NCI-H2107 (cell line): ENCODE measurements at places on chromosomes 4 and X.

DNA sequence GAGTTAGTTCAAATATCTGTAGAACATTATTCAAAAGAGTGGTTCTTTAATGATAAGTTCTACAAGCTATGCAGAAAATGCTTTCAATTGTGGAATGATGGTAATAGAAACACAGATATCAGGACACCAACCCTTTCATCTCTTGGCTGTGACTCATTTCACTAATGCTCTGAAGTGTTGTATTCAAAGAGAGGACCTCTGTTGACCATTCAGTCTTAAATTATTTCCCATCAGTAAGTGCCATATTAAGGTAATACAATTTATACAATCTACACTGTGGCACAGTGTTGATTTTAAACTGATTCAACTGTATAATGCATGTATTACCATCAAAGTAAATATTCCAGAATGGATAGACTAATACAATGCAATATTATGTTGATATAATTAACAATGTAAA lies 289.0 kb upstream of the ADGRL3 start:
- DNase-seq, result no peak

DNA sequence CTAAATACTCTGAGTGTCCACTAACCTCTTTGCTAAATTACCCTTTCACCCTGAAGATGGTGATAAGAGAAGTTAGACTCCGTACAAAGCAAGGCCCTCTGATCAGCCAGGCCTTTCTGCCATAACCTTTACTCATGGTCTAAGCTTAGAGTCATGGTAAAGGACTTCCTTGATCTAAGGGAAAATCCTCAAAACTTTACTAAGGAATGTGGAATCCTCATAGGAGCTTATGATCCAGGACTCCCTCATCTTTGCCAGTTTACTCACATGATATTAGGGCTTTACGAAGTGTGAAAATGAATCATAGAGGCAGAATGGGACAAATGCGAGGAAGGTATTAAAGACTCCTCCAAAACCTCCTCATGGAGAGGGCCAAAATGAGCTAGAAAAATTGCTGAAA lies 7.9 kb upstream of the FAM13A start:
- no peak for DNase-seq

DNA sequence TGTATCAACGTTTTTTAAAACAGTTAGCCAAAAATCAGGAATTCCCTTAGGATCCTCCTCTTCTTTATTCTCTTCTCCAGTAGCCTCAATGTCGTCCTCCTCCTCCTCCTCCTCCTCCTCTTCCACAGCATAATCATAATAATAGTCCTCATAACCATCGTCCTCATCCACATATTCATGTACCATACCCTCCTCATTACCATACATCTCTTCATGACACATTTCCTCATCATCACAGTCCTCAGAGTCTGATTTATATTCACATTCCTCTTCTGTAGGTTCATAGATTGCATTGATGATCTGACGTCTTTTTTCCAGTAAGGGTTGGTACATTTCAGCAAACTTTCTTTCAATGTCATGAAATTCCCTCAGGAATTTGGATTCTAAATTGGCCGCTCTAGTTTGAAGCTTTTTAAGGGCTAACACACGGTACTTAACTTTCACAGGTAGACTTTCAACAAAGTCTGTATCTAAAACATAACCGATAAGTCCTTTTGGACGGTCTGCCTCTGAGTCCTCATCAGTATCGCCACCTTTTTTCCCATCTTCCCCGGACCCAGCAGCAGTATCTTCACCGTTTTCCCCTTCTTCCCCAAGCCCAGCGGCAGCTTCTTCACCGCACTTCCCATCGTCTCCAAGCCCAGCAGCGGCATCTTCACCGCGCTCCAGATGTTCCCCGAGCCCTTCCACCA lies 771 bp downstream of the NAP1L2 start:
- no peak for DNase-seq

GRCh38 chr4:5828005-5828391 lies 64.9 kb downstream of the CRMP1 start:
- DNase-seq, result no peak

DNA sequence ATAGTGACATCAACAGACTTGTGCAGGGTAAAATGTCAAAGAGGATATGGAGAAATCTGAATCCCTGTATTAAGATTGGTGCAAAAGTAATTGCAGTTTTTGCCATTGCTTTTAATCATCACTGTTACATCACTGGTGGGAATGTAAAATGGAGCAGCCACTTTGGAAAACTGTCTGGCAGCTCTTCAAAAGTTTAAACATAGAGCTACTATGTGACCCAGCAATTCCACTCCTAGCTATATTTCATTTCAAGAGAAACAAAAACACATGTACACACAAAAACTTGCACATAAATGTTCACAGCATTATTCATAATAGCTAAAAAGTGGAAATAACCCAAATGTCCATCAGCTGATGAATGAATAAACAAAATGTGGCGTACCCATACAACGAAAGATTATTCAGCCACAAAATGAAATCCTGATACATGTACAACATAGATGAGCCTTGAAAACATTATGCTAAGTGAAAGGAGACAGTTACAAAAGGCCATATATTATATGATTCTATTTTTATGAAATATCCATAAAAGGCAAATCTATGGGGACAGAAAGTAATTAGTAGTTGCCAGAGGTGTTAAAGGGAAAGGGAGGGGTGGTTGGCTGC lies 106.4 kb downstream of the AMELX start:
- no peak for DNase-seq

- no peak for DNase-seq
Measured at GRCh38 chr4:74054483-74055047, 16.1 kb upstream of the CXCL3 start.

DNA sequence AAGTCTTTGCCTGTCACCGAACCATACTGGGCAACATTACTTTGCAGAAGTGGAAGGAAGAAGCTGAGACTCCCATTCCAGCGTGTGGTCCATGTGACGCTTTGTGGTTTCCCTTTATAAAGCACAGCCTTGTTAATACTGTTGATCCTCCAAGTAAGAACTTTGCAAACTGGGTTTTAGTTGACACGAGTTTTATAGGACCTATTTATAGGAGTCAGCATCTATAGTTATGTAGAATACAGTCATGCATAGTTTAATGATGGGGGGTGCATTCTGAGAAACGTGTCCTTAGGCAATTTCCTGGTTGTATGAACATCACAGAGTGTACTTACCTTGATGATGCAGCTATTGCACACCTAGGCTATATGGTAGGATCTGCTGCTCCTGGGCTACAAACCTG lies 1879.4 kb upstream of the TENM3 start:
- no peak for DNase-seq

DNA sequence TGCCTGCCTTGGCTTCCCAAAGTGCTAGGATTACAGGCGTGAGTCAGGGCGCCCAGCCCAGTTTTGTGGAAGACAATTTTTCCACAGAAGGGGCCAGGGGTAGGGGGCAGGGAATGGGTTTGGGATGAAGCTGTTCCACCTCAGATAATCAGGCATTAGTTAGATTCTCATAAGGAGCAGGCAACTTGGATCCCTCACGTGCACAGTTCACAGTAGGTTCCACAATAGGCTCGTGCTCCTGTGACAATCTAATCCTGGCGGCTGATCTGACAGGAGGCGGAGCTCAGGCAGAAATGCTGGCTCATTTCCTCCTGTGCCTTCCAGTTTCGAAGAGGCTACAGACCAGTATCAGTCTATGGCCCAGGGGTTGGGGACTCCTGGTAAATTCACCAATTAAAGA lies 491.6 kb upstream of the AADAT start:
- DNase-seq, result no peak

- no peak for DNase-seq
Measured at GRCh38 chrX:19535476-19535875, 20.2 kb upstream of the MAP3K15 start.

DNA sequence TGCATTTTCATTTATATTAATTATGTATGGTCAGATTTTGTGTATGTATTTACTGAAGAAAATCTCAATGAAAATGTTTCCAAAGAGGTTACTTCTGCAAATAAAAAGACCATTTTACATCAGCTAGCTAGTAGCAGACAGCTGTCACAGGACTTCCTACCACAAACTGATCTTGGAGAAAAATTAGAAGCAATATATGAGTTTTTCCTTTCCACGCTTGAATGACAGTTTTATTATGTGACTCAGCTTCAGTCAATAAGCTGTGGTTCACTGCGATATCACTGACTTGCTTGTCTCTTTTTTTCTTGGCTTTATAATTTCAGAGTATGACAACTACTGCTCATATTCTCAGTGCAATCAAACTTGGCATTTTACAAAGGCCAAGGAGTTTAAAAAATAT lies 787.4 kb upstream of the GALNTL6 start:
- DNase-seq, result no peak

GRCh38 chr4:79395841-79396240 lies 12.2 kb downstream of the GK2 start:
- no peak for DNase-seq

- no peak for DNase-seq
Measured at GRCh38 chrX:108347800-108348199, 90.4 kb downstream of the COL4A6 start.

DNA sequence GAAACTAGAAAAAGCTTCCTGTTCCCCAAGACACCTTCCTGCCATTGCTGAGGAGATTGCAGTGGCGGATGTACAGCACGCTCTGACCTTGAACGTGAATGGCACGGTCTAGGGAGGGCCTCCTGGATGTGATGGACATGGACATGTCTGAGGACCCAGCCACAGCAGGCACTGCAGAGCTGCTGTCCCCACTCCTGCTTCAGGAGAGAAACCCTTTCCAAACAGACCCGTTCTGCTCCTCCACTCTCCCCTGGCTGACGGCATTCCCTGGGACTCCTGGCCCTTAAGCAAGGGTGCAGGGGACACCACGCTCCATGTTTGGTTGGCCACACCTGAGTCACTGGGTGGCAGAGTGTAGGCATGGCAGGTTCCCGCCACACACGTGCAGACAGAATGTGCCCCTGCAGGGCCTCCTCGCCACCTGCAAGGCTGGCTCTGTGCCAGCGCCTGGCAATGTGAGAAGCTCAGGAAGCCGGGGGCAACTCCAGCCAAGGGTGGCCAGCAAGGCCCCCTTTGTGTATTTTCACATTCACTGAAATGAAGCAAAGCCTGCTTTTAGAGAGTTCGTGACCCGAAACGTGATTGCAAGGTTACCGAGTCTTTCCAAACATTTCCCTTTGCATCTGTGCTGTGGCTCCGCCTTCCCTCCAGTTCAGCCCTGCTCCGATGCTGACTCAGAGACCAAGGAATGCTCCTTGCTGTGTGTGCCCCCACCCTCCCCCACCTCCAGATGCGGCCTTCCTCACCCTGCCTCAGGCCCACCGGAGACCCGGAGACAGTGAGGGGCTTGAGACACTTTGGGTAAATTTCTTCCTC lies 46.1 kb downstream of the HTRA3 start:
- peak; percentile 11 for DNase-seq

- no peak for DNase-seq
Measured at GRCh38 chr4:155974476-155974749, 20.7 kb upstream of the CTSO start.

- no peak for DNase-seq
Measured at GRCh38 chr4:144709793-144710525, 64.0 kb downstream of the HHIP start.

- no peak for DNase-seq
Measured at GRCh38 chrX:27307546-27307945, 155.6 kb downstream of the PPP4R3C start.

GRCh38 chr4:19807505-19807904 lies 444.2 kb upstream of the SLIT2 start:
- DNase-seq, result no peak

DNA sequence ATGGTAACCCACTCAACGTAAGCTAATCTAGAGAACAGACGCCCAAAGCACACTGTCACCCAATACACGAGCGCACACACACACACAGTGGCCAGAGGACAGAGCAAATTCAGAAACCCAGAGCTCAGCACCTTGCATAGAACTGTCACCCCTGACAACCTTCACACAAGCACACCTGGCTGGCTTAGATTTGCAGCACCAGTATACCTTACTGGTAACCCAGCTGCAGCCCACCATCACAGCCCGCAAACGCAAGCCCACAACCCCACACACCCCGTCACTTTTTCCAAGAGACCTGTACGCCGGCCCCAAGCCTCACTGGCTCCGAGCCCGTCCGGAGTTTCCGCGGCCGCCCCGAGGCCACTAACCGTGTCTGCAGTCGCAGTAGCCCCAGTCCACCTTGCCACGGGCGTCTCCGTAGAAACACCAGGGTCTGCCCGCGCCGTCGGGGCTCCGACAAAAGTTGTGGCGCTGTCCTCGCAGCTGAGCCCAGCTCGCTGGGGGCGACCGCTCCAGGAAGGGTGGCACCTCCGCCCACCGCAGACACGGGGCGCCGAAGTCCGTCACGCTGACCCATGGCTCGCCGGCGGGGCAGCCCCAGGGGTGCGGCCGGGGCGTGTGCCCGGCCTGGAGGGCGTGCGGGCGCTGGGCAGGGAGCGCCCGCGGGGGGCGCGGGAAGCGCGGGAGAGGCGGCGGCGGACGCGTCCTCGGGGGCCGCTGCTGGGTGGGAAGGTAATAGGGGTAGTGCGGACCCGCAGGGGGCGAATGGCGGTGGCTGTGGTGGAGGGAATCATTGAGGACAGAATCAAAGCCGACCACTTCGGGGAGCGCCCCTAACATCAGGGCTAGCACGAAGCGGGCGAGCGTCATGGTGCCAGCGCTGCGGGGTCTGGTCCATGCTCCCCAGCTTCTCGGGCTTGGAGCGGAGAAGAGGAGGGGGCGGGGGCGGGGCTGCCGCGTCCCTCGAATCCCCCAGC lies 664 bp downstream of the PRSS12 start:
- DNase-seq, result no peak

DNA sequence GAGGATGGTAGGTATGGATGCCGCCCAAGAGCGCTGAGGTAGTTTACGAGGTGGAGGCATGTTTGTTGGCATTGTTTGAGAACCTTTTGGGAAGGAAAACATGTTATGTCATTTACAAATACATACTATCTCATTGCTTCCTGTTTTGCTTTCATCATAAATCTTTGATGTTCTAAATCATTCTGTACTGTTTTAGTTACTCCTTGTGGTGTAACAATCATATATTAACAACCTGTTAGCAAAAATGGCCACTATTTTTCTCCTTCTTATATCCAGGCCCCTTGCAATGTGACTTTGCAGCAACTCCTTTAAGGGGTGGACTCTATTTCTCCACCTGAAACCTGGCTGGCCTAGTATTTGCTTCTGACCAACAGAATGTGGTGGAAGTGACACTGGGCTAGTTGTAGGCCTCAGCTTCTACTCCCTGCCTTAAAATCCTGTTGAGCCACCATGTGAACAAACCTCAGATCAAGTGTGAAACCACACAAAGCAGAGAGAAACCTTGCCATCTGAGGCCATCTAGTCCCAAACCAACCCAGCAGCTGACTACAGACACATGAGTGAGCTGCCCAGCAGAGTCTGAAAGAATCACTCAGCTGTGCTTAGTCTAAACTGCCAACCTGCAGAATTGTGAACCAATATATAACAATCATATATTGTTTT lies 15.8 kb upstream of the CXorf38 start:
- DNase-seq, result no peak
